ENCODE measurements at places on chromosomes 6 and 20.

DNA sequence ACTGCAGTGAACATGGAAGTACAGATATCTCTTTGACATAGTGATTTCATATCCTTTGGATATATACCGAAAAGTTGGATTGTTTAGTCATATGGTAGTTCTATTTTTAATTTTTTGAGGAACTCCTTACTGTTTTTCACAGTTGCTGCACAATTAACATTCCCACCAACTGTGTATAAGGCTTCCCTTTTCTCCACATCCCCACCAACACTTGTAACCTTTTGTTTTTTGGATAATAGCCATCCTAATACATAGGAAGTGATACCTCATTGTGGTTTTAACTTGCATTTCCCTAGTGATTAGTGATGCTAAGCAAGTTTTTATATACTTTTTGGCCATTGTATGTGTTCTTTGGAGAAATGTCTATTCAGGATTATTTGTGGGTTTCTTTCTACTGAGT, 45.1 kb upstream of the TENT5A start:
- DNase-seq: no peak

- DNase-seq: no peak
Observed at GRCh38 chr20:59458645-59459044, 145.7 kb upstream of the PHACTR3 start.

DNA sequence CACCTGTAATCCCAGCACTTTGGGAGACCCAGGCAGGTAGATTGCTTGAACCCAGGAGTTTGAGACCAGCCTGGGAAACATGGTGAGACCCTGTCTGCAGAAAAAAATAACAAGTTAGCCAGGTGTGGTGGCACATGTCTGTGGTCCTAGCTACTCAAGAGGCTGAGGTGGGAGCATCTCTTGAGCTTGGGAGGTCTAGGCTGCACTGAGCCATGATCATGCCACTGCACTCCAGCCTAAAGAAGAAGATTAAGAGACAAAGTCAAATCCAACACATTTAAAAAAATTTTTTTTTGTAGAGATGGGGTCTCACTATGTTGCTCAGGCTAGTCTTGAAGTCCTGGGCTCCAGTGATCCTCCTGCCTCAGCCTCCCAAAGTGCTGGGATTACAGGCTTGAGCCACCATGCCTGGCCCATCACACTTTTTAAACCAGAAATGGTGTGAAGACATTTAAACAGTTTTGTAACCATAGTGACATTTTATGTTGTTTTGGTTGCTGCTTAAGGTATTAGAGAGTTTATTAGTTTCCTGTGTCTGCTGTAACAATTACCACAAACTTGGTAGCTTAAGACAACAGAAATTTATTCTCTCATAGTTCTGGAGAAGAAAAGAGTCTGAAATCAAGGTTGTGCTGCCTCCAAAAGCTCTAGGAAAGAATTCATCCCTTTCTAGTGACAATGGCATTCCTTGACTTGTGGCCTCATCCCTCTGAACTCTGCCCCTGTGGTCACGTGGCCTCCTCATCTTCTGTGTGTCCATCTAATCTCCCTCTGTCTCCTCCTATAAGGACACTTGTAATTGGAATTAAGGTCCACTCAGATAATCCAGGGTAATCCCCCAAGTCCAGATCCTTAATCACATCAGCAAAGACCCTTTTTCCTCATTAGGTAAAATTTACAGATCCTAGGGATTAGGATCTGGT, 104.6 kb upstream of the TNFAIP3 start:
- DNase-seq: no peak

- no peak for DNase-seq
Observed at GRCh38 chr6:169101981-169102380, 151.7 kb downstream of the THBS2 start.

- DNase-seq: no peak
Observed at GRCh38 chr20:25750765-25751696, 54.4 kb upstream of the ZNF337 start.

- DNase-seq: no peak
Observed at GRCh38 chr6:158049055-158050028, 67.7 kb downstream of the SYNJ2 start.

DNA sequence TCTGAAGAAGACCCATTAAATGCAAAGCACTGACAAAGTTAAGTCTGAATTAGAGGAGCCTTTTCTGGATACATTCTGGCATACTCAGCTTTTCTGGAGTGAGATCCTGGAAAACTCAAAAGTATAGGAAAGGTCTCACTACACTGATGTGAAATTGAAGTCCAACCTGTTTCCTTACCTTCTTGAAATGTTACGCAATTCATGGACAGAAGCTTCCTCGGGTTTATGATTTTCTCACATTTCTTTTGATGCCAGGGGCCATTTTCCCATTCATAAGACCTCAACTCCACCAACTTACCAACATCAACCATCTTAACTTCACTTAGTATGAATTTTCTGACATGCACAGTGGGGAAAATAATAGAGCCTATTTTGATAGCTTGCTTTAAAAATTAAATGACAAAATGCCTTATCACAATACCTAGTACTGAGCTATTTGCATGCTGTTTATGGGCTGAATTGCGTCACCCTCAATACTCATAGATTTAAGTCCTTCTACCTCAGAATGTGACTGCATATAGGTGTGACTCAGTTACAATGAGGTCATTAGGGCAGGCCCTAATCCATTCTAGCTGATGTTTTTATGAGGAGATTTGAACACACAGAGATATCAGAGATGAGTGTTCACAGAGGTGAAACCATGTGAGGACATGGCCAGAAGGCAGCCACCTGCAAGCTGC, 73.4 kb upstream of the RAB32 start:
- no peak for DNase-seq

- DNase-seq: no peak
Observed at GRCh38 chr6:89952105-89952671, 57.9 kb downstream of the GJA10 start.
